RPMI7951 (cell line): ENCODE measurements at places on chromosomes 7 and 10. TPM values are rescaled to one million over a fixed set of nuclear protein-coding genes. Genes with fewer than 3 reads are reported as not detected.

Gene ABCB1
- total RNA-seq = under 0.01 and 0.68 TPM in 2 replicates

Gene CYP3A7
- total RNA-seq = not detected in 2 replicates

Gene THSD7A
- under 0.01 TPM in 1 of 2 replicates, not detected in the other for total RNA-seq

Gene DOCK4
- total RNA-seq = 5.5 and 10.8 TPM in 2 replicates

Gene DYNC1I1
- total RNA-seq = 2.0 and 2.5 TPM in 2 replicates

GRCh38 chr10:17407047-17407446 is 47.3 kb downstream of the ST8SIA6 start:
- no peak for DNase-seq

GRCh38 chr7:83130623-83131545 is 31.8 kb downstream of the PCLO start:
- DNase-seq = no peak

DNA sequence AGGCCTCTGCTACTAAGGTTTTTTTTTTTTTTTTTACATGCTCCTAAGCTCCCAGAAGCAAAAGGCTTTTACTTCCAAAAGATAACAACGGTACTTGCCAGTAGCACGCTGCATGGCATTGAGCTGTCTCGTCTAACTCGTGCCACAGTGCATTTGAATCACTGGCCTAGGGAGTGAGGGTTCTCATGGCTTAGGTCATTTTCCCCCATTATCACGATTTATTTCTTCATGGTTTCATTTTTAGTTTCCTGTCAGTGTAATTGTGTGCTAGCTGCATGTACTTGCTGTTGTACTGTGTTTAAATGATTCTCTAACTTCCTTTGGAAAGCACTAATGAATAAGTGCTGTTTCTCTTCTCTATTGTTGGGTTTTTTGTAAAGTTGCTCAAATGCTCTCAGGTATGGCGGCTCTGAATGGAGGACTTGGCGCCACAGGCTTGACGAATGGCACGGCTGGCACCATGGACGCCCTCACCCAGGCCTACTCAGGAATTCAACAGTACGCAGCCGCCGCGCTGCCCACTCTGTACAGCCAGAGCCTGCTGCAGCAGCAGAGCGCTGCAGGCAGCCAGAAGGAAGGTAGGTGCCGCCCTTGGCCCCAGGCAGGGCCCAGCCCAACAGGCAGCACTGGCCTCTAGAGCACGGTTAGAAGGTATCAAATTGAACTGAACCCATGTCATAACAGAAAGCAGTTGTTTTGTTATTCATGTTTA is 290.5 kb downstream of the USP6NL start:
- DNase-seq = no peak

DNA sequence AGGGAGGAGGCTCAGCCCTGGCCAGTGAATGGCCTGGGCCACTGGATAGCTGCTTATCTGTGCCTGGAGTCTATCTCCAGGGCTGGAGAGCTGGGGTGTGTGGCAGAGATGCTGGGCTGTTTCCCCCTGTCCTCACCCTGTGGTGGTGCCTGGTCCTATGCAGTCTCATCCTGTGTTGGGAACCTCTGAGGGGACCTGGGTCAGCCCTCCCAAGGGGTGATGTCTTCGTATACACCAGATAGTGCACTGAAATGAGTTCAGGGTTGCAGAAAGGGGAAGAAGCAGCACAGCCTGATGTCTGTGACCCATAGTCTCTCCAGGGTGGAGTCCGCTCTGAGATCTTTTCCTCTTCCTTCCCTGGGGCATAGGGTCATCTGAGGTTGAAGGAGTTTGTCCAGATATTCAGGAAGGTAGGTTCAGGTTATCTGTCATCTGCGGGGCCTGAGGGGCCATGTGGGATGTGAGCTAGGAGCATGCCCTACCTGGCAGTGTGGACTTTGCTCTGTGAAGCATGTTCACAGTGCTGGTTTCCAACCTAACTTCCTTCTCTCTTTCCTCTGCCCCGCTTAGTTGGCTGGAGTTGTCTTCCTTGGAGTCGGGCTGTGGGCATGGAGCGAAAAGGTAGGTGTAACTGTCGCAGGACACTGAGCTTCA is 33.4 kb upstream of the SH2D4B start:
- DNase-seq = no peak

DNA sequence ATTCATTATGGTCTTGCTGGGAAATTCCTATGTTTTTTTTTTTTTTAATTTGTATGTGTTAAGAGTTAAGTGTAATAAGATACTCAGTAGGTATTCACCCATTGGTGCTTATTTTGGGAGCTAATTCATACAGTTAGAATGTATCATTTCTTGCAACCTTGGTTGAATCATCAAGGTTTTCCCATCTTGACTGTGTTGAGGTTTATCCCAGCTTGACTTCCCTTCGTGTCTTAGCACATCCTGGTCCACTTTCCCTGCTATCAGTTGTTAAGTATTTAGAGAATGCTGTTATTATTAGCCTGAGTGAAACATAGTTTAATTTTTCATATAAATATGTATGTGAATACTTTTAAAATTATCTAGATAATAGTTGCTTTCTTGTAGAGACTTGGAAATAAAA is 20.8 kb downstream of the RALA start:
- DNase-seq = peak; percentile 20

DNA sequence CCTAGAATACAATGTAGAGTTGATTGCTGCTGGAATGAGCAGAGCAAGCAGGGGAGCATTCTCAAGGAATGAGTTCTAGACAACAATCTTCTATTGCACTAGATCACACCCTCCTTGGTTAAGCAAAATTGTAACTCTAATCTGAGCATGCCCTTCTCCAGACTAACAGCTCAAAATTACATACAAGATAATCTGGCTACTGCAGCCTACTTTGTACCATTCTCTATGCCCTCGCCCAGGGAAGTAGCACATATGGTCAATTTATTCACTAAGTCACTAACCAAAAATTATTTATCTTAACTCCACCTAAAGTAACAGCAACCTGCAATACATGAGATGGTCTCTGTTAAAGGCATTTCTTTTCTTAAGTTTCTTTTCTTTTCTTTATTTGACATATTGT is 42.5 kb upstream of the KCTD7 start:
- DNase-seq = no peak

DNA sequence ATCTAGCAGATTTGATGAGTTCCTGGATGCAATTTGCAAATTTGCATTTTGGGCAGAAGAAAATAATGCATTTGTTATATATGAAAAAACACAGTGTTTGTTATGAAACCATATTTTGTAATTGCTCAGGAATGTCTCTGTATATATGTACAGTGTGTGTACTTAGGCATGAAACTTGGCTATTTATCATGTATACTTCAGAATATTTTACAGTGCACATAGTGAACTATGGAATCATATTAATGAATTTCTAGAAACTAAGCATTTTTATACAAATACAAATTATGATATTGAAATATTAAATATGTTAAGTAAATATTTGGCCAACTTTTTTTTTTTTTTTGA is 107.5 kb downstream of the TWIST1 start:
- no peak for DNase-seq

DNA sequence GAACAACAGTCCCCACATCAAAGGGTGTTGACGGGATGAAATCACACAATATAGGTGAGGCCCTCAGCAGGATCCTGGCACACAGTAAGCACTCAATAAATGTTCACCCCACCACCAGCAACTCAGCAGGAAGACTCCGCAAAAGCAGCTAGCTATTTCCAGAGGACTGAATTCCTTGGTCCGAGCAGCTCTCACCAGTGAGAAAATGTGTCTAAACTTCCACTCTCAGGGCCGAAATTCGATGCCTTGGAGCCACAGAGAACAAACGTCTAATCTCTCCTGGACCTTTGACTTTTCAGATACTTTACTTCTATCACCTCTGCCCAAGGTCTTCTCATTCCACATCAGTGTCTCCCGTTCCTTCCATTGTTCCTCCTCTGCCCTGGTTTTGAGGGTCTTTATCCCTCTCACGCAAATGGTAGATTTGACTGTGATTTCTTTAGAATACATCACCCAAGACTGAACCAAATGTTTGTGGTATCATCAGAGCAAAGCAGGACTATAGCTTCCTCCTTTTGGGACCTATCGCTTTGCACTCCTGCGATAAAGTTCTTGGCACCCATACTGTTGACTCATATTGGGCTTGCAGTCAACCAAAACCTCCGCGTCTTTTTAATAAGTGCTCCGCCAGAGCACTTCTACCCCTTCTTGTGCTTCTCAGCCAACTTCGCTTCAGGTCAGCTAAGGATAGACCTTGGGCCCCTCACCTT is 903 bp upstream of the NT5C2 start:
- DNase-seq = no peak

DNA sequence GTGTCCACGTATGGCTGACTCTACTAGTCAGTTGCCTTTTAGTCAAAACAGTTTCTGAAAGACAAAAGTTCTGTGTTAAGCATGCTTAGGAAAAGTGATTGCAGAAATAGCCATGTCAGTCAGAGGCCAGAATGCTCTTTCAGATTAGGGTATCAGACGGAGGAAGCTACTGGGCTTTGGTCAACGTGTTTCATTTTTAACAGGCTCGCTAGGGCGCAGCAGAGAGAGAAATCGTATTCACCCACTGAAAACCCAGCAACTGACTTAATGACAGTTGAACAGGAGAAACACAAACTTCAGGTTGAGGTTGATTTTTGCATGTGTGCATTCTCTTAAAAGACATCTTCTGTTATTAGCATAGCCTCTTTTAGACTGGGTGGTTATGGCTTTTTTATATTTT is 322.6 kb upstream of the KIAA1217 start:
- no peak for DNase-seq

DNA sequence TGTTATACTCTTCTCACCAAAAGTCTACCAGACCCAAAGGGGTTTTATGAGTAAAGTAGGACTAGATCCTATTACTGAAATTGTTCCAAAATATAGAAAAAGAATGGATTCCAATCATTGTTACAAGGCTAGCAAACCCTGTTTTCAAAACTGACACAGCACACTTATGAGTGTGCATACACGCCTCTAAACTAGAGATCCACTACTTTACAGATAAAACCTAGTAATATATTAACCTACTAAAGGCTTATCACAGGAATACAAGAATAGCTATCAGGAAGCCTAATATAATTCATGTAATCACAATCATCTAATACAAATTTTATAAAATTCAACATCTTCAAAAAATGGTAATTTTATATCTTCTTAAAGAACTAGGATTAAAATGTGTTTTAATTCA is 52.2 kb downstream of the ERCC6 start:
- no peak for DNase-seq
